ENCODE measurements at places on chromosomes 3 and 15.

GRCh38 chr3:191329654-191330529 lies at the start of gene UTS2B:
UTS2B (minus strand) TSS chr3:191330526; CDS start chr3:191282189, 48,337 bp downstream.
- peak; percentile 85 for DNase-seq

GRCh38 chr3:170367797-170368196 lies 10.3 kb downstream of the SKIL start:
- DNase-seq, result no peak

DNA sequence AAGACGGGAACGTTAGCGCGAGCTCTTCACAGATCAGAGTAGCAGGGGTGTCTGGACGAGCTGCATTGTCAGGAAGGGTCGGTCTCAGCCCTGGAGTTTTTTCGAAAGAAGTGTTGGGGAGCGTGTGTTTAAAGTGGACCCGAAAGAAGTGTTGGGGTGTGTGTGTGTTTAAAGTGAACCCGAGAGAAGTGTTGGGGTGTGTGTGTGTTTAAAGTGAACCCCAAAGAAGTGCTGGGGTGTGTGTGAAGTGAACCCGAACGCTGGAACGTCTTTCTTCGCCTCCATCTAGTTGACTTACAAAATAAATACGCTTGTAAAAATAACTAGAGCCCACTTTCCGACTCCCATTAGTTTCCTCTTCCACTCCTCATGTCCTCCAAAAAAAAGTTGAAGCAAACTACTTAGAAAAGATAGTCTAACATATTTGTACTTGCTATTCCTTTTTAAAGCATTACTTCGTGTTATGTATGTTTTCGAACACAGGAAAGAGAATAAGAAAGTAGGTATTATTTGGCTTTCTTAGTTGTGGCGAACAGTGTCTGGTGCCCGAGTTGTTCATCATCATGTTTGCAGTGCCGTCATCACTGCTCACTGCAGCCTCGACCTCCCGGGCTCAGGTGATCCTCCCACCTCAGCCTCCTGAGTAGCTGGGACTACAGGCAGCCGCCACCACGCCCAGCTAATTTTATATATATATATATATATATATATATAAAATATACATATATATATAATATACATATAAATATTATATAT lies 1.0 kb downstream of the LRCH3 start:
- DNase-seq, result peak; percentile 29

GRCh38 chr15:80490431-80490990 lies 86.3 kb downstream of the ARNT2 start:
- DNase-seq, result peak; percentile 41

- no peak for DNase-seq
Measured at GRCh38 chr15:39543651-39544050, 37.2 kb upstream of the THBS1 start.

DNA sequence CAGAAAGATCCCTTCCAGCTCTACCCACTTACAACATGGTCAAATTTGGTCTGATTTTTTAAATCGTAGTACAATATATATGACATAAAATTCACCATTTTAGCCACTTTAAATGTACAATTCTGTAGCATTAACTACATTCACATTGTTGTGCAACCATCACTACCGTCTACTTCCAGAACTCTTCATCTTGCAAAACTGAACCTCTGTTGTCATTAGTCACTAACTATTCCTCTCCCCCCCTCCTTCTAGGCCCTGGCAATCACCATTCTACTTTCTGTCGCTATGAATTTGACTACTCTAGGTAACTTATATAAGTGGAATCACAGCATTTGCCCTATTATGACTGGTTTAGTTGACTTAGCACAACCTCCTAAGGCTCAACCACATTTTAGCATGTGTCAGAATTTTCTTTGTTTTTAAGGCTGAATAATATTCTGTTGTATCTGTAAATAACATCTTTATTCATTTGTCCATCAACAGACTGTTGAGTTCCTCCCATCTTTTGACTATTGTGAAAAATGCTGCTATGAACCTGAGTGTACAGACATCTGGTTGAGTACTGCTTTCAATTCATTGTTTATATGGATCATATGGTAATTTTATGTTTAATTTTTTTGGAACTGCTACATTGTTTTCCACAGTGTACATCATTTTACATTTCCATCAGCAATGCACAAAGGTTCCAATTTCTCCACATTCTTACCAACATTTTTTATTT lies 35.5 kb upstream of the CCR2 start:
- DNase-seq, result no peak

DNA sequence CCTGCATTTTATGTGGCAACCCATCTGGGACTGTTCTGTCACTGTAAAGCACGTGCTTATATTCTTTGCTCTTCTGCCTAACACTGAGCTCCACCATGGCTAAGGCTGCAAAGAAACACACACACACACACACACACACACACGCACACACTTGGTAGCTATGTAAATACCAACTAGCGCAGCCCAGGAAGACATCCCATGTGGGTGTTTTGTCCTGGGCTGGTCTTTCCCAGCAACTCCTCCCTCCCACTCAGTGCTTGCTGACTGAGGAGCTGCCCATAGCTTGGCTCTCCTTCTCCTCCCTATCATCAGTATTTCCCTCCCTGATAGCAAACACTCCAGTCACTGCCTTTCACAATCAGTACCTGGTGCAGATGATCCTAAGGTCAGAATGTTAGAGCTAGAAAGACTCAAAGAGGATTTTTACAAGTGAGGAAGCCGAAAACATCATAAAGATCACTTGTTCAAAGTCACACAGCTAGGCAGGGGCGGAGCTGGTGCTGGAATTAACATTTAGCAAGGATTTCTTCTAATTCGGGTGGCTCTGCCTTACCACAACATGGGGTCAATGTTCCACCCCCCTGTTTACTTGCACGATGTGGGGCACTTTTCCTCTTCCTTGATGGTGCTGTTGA lies 377.1 kb upstream of the TBL1XR1 start:
- peak; percentile 37 for DNase-seq

DNA sequence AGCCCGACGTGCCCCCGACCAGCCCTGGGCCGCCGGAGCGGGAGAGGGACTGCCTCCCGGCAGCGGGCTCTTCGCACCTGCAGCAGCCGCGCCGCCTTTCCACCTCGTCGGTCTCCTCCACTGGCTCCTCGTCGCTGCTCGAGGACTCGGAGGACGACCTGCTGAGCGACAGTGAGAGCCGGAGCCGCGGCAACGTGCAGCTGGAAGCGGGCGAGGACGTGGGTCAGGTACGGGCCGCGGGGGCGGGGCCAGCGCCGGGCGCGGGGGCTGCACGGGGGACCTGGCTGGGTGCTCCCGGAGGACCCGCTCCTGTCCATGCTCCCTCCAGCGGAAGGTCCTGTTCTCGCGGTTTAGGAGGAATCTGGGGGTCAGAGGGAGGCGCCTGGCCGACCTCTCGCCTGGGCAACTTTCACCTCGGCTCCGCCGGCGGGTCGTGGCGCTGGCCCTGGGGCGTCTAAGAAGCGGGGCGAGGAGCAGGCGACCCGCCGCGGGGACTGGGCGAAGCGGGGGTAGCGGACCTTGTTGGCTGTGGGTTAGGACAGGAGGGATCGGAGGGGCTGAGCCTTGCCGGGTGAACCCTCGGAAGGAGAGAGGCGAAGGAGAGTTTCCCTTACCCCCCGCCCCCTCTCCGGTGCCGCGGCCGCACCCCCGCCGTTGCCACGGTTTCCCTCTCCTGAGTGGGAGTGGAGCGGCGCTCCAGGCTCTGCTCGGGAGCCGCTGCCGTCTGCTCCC lies 682 bp downstream of the ITPKA start:
- DNase-seq, result peak; percentile 41

All from Caki2 (cell line).